ENCODE measurements at places on chromosomes 3 and 15. TPM values are rescaled to one million over a fixed set of nuclear protein-coding genes. Genes with fewer than 3 reads are reported as not detected.

The SNAPC5 gene
- 49.3 TPM for total RNA-seq

The PP2D1 gene
- total RNA-seq = not detected

The ZNF662 gene
- 17.6 TPM for total RNA-seq

The ATR gene
- 47.1 TPM for total RNA-seq

The TM4SF1 gene
- not detected for total RNA-seq

DNA sequence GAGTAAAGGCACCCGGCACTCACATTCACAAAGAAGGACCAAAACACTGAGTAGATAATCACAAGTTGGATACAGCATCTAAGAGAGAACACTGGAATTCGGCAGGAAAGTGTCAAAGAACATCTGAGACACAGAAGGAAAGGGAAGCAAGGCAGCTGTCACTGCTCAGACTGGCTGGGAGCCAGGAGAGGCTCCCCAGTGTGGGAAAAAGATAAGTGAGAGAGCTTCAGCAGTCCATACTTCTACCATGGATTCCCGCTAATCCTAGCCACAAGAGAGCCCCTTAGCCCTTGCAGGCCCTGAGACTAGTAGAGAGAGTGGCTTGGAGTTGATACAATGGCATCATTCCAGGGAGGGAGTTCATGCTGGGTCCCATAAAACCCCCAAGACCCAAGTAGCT lies 36.7 kb upstream of the CP start:
- no peak for DNase-seq
- H3K36me3 ChIP-seq = no peaks in the 10 kb centered on the region
- H3K4me3 ChIP-seq = no peak overlapping the region
- H3K27ac ChIP-seq = no peak overlapping the region
- H3K4me1 ChIP-seq = no peaks in the 10 kb centered on the region

DNA sequence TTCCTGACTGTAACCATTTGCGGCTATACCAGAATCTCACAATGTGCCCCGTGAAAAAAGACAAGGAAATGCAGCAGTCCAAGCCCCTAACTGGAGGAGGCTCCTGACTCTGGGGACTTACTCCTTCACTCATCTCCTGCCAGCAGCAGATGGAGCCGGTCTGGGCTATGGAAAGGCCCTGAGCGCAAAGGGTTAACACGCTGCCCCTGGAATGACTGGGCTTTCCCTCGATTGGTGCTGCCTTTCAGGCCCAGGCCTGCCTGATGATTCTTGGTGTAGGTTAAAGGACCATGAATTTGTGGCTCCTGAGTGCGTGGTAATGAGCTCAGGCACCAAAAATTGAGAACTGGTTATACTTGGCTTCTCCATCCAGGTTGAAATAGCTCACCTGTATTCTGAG lies 42.3 kb upstream of the GALNT15 start:
- no peak for DNase-seq
- H3K27me3 ChIP-seq = no peaks in the 10 kb centered on the region
- H3K4me1 ChIP-seq = no peaks in the 10 kb centered on the region

- peaks cover 12% of the 10 kb centered on the region for H3K27me3 ChIP-seq
- H3K27ac ChIP-seq = no peak overlapping the region
- no peak for DNase-seq
These were observed 143.3 kb upstream of the GMNC start for GRCh38 chr3:191005790-191006189.

All from naive thymus-derived CD8-positive, alpha-beta T cell (primary cell).